ENCODE measurements at places on chromosomes 5 and 9. TPM values are rescaled to one million over a fixed set of nuclear protein-coding genes. Genes with fewer than 3 reads are reported as not detected.

Gene PCDHGB3
- total RNA-seq, result 0.49 TPM

- DNase-seq, result no peak
Observed at GRCh38 chr5:3509290-3509689, 86.3 kb upstream of the IRX1 start.

DNA sequence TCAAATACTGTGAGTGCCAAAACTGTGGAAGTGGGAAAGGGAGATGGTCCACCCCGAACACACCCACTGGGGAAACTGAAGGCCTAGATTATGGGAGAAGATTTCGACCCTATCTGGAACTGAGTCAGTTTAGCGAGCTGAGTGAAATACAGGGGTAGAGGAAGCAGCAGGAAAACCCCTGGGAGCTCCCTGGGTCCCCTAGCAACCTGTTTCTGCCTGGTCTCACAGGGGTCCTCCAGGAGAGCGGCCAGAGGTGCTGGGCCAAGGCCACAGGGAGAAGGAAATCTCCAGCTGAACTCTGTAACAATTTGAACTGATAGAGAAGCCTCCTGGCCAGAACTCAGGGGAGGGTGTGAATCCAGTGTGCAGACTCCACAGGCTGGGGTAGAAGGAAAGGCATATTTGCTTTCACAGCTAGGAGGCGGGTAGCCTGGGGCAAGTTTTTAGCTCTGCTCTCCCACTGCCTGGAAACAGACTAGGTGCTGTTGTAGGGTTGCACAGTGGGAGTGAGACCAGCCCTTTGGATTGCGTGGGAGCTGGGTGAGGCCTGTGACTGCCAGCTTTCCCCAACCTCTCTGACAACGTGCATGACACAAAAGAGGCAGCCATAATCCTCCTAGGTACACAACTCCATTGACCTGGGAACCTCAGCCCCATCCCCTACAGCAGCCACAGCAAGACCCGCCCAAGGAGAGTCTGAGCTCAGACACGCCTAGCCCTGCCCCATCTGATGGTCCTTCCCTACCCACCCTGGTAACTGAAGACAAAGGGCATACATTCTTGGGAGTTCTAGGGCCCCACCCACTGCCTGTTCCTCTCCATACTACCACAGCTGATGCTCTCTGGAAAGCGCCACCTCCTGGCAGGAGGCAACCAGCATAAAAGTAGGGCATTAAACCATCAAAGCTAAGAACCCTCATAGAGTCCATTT, 78.8 kb upstream of the GPBP1 start:
- no peak for DNase-seq

GRCh38 chr9:34169125-34169524, 9.7 kb upstream of the UBAP1 start:
- DNase-seq, result no peak

- no peak for DNase-seq
Observed at GRCh38 chr9:113480612-113481011, 17.1 kb downstream of the RGS3 start.

DNA sequence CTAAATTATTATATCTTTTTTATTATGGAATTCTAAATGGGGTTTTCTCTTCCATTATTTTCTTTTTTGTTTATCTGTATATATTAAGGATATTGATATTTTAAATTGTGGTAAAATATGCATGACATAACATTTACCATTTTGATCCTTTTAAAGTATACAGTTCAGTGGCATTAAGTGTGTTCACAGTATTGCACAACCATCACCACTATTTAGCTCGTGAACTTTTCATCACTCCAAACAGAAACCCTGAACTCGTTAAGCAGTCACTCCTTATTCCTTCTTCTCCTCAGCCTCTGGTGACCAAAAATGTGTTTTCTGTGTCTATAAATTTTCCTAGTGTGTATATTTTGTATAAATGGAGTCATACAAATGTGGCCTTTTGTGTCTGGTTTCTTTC, 188.2 kb downstream of the CCDC171 start:
- DNase-seq, result no peak

Gene PFN3
- total RNA-seq, result not detected

Gene ZNG1A
- total RNA-seq, result 16.6 TPM

GRCh38 chr5:142939884-142940283, 169.7 kb downstream of the ARHGAP26 start:
- no peak for DNase-seq

GRCh38 chr5:17123010-17123409, 94.4 kb upstream of the BASP1 start:
- no peak for DNase-seq

DNA sequence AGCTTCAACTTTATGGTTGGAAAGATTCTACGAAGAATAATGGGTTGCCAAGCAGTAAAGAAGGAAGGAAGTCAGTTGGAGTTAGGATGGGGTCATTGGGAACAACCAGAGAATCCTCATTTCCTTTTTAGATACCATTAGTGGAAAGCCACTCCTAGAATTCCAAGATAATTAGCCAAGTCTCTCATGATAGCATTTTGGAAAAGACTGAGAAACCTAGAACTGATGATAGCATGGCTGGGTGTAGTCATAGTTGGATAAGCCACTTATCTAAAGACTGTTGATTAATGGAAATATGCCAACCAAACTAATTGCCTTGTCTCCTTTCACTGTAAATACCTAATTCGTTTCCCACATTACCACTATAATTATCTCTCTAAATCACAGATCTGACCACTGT, 377.0 kb downstream of the GLIS3 start:
- no peak for DNase-seq

DNA sequence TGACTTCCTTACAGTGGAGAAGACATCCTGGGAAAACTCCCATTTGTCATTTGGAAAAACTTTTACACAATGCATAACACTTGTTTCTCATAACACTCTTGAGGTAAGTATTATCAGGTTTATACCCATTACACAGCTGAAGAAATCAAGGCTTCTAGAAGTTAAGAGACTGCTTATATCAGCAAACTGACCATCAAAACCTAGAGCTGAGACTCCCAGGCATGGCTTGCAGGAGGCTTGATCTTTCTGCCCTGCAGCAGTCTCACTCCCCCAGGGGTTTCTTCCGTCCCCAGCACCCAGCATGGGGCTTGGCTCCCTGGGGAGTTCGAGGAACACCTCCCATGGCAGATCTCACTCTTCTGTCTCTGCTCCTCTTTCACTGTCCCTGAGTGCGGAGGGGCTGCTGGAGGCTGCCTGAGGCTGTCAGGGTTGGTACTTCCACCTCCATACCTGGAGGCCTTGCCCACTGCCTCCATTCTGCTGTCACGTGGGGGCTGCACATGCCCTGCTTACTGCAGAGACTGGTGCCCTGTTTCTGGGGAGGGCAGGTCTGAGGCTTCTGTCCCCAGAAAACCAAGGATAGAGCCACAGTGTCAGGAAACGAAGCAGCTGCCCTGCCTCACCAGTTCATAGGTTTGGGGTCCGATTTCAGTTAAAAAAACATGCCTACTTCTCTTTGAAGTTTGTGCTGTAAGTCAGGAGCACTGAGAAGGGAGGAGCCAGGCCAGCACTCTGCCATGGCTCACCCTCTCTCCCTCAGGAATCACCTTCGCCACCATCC, 202.5 kb downstream of the PAX5 start:
- no peak for DNase-seq

Gene MTMR12
- total RNA-seq, result 42.4 TPM

Measured in Panc1 (cell line).